ENCODE measurements at places on chromosomes 5 and 9.
A peak's percentile ranks its signal among the peaks of the same experiment; 100 is the strongest.

- DNase-seq: no peak
These were observed 12.1 kb downstream of the GALNT10 start for GRCh38 chr5:154202379-154203260.

DNA sequence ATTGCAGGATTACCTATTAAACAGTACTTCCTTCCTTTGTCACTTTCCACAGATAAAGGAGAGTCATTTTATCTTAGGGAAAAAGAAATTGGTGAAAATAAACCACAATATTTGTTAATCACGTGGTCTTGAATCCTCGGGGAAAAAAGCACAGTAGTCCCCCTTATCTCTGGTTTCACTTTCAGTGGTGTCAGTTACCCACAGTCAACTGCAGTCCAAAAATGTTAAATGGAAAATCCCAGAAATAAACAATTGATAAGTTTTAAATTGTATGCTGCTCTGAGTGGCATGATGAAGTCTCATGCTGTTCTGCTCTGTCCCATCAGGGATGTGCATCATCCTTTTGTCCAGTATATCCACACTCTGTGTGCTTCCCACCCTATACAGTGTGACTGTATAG, 405.2 kb upstream of the MPDZ start:
- no peak for DNase-seq

DNA sequence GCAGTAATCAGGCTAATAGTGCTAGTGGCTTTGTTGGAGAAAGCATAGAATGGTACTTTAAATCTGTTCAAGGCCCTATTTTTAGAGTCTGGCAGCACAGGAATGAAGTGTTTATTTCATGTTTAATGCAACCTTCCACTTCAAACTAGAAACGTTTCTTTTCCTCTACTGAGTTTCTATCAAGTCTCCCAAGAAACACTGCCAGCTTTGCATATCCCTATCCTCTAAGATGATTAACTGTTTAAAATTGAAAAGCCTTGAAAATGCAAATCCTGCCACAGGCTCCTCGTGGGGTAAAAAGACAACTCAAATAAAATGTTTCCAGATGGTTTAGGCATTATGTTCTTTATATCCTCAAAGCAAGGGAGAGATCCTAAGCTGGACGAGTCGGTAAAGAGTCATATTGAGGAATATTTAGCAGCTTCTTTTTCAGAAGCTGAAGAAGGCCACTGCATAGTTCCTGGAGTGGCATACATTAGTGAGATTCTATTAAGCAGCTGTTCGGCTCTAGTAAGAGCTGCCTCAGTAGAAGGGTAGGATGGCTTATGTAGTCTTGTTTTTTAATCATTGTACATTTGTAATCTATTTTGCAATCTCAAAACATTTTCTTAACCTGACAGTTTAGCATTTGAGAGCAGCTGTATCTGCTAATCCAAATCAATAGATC, 251.2 kb downstream of the CHSY3 start:
- no peak for DNase-seq

DNA sequence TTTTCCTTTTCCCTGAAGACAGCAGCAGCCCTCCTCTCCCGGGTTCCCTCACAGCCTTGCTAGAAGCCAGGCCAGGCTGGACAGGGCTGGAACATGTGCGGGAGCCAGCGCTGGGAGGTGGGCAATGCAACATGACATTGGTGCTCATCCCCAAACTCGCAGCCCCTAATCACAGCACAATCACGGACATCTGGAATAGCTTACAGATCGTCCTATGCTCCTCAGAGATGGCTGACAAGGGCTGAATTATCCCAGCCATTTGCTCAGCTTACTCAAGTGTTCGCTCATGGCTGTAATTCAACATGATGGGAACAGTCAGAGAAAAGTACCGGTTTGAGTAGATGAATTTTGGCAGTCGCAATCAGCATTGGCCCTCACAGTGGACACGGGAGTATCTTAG, 49.8 kb downstream of the FSTL4 start:
- no peak for DNase-seq

GRCh38 chr9:115114546-115114945, 3.4 kb downstream of the TNC start:
- DNase-seq: no peak

DNA sequence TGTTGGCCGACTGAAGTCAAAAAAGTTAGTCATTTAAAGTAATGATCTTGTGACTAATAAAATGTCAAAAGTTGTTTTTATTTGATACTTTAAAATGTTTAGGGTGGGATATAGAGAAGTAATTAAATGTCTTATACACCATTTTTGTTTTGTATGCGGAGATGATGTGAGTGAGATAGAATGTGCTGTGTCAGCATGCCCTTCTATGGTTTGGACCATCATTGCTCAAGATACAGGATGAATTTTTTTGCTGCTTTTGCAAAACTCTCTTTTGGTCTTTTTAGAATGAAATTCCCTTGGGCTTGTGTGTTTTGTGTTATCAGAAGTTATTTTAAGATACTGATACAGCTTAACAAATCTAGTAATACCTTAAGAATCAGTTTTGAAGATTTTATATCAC, 12.5 kb downstream of the SRFBP1 start:
- DNase-seq: no peak

- no peak for DNase-seq
These were observed 4.7 kb downstream of the VDAC1 start for GRCh38 chr5:134000091-134000511.

GRCh38 chr9:19998823-19999455, 210.1 kb upstream of the SLC24A2 start:
- no peak for DNase-seq

- DNase-seq: no peak
These were observed 114.2 kb downstream of the GOLPH3 start for GRCh38 chr5:32059761-32060530.

DNA sequence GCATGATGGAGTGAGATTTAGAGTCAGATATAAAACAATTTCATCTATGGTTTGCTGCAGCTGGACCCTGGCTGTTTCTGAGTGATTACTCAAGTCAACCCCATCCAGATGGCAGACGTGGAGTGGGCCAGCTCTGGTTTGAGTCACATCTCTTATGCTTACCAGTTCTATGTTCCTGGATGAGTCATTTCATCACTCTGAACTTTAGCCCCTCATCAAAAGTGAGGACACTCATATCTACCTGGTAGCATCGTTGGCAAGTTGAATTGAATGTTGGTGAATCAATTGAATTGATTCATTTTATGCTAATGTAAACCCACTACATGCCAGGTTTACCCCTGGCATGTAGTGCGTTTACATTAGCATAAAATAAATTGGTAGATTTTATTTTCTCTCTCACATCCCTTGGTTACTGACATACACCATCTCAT, 176.4 kb downstream of the FGF18 start:
- DNase-seq: no peak

DNA sequence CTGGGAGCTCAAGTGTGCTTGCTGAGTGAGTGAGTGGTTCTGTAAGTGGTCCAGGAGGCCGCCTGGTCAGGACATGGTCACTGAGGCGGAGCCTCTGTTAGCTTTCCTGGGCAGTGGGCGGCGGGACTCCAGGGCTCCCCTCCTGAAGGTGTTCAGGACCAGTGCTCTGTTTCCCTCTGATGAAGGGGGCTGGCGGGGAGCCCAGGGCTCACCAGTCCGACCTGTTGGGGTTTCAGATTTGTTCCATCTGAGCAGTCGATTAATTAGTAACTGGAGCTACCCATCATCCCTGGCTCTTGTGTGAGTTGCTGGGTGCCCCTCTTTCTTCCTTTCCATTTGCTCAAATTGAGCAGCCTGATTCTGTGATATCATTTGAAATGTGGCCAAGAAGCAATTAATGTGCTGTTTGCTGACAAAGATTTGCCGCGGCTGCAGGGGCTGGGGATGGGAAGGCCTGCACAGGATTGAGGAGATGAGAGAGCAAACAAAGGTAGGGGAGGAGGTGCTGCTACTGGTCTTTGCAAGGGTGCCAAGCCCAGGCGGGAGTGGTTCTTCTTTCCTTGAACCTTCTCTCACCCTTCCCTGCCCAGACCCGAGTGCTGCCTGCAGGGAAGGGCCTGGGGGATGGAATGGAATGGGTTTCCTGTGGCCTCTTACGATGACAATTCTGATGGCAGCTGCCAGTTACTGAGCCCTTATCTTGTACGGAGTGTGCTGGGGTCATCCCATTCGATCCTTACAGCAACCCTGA, 92.8 kb upstream of the PITX1 start:
- DNase-seq: no peak

GRCh38 chr5:103941596-103941995, 379.0 kb upstream of the NUDT12 start:
- no peak for DNase-seq

- DNase-seq: no peak
These were observed 231.7 kb downstream of the SYK start for GRCh38 chr9:91033270-91033669.

- no peak for DNase-seq
These were observed 19.8 kb upstream of the MTX3 start for GRCh38 chr5:80010754-80011392.

DNA sequence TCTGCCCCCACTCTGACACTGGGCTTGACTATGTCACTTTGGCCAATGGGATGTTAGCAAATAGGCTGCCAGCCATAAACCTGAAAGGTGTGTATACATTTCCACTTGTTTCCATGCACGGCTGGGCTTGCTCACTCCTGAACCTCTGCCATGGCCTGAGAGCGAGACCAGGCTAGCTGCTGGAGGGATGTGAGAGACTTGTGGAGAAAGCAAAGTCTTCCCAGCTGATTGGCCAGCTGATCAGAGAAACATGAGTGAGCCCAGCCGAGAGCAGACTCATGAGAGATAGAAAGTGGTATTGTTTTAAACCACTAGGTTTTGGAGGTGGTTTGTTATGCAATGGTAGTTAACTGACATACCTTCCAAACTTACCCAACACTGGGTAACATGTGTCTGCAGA, 13.9 kb downstream of the FAM193B start:
- DNase-seq: no peak

- no peak for DNase-seq
These were observed 304.2 kb downstream of the ENC1 start for GRCh38 chr5:74336297-74336696.

GRCh38 chr9:93635186-93636107, 59.1 kb downstream of the PHF2 start:
- no peak for DNase-seq

DNA sequence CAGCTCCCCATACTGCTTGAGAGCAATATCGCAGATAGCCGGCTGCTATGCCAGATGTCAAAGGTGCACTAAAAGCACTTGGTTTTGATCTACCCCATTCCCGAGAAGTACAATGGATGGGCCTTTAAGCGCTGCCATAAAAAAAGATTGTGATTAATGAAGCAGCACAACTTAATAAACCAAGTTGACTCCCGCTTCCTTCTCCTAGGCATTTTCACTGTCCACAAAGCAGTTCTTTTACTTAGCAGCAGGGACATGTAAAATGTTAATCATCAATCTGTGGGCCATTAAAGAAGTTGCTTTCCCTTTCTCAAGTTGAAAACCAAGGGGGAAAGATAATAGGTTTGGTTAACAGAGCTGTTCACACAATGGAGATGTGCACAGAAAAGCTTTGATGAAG, 176.4 kb downstream of the TRPM6 start:
- no peak for DNase-seq

DNA sequence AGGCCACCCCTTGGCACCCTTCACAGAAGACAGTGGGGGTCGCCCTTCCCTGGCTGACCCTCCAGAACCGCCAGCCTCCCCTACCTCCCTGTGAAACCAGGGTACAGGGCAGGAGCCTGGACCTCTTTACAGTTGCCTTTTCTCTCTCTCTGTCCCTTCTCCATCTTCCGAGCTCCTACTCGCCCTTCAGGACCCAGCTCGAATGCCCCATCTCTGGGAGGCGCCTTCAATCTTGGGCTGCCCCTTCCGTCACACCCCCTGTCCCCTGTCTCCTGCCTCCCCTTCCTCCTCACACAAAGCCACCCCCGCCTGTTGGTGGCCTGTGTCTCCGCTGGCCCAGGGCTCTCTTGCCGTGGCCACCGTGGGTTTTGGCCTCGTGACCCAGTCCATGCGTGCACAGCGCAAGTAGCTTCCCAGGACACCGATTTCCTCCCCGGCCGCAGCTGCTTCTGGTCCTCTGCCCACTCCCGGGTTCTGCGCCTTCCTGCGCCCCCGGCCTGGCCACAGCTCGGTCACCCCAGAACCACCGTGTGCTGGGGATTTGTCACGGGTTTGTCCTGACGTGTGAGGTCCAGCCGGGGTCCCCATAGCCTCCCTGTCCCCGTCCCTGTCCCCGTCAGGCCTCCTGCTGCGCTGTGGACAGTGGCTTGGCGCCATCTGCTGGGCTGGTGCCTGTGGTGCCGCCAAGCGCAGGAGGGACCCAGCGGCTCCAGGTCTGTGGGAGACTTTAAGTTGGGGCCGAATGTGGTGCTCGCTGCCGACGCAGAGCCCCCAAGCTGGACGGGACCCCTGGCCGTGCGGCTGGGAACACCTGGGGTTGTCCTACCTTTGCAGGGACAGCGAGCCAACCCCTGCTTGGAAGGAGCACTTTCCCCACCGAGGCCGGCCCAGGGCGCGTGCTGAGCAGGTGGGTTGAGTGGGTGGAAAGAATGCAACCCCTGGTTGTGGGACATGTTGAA, 4.0 kb upstream of the TMEM250 start:
- peak; percentile 44 for DNase-seq

DNA sequence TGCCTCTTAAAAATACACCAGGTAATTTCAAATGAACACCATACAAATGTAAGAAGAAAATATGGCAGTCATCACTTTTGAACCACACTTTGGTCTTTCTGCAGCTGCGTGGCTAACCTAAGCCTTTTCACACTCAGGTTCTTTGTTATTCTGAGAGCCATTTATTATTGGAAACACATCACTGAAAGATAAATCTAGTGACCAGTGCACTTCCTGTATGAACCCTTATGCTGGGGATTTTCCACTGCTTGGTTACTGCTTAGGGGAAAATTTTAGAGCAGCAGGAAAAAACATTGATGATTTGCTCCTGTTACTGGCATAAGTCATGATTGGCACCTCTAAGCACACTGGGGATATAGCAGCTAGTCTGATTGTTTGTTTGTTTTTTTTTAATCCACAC, 58.6 kb upstream of the RANBP3L start:
- no peak for DNase-seq

DNA sequence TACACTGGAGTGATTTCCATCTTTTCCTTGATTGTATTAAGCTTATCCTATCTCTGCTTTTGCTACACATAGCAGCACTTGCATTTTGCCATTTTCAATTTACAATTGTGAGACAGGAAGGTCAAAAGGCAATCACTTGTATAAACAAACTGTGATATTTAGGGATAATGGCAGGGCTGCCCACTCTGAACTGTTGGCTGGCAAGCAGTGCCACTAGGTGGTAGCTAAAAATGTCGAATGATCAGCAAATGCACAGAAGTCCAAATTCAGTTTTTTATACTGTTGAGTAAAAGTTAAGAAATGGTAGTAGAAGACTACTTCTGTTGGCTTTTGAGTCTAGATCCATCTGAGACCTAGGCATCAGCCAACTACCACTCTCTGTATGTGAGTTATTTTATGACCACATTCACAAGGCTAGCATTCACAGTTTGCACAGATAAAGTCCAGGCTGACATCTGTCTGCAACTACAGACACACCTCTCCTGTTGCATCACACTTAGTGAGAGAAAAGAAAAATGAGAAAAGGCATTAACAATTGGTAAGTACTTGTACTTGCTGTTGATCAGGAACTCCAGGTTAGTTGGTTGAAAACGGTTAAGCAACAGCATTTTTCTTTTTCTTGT, 108.8 kb upstream of the ASTN2 start:
- no peak for DNase-seq
